ENCODE measurements at places on chromosomes 4 and X.

GRCh38 chr4:185991770-185992169, 77.2 kb upstream of the TLR3 start:
- DNase-seq: no peak

DNA sequence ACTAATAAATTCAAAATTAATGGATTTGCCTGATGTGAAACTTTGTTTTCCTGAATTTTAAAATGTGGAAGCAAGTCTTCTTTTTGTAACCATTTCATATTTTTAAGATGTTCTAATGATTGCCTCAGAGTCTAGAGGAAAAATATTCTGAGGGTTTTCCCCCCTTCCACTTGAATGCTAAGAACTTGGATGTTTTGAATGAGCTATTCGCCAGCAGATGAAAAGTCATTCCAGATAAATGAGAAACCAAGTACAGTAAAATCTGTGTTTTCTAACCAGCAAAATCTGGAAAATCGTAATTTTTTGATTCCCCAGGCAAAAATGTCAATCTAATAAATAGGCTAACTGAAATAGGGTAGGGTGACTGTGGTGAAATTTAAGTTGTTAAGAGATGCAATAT, 45.6 kb downstream of the SLIT2 start:
- no peak for DNase-seq

GRCh38 chrX:118497180-118497818, 1.7 kb downstream of the DOCK11 start:
- no peak for DNase-seq

DNA sequence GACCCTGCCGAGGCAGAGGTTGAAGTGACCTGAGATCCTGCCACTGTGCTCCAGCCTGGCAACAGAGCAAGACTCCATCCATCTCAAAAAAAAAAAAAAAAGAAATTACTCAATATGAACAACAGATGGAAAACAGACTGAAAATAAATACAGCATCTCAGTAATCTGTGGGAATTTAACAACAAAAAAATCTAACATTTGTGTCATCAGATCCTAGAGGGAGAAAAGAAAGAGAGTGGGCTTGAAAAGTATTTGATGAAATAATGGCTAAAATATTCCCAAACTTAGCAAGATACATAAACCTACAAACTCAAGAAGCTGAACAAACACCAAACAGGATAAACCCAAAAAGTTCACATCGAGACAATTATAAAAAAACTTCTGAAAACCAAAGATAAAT, 84.7 kb downstream of the CENPC start:
- no peak for DNase-seq

DNA sequence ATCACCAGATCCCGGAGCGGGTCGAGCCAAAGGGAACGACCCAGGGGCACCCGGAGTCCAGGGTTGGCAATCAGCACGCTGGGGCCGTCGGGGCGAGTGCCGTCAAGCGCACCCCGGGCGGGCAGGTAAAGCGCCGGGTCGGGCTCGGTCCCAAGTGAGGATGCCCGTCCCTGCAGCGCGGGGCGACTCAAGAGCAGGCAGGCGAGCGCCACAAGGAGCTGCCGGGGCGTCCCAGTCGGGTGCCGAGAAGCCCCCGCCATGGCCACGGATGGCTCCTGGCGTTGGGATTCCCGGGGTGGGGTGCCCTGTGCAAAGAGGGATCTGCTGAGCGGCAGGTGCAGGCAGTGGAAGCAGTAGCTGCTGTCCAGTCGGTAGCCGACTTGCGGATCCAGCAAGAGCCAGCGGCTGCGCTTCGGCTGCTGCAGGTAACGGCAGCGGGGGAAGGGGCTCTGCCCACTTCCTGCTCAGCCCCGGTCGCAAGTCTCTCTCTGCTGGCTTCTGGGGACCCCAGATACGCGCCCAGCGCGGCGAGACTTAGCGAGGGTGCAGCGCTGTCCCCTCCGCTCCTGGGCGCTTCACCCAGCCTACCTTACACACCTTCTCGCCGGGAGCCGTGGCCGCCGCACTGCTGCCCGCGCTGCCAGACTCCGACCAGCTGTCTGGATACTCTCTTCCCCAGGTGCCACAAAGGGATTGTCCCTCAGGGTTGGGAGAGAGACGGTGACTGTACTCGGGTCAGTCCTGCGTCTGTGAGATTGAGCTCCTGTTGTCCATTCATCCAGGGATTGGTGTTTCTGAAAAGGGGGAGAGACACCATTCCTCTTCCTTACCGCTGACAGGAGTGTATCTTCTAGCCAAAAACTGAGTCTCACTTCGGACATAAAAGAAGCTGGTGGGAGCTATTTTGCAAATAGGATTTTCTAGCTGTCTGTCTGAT, at the start of gene FREM3:
TSS of gene FREM3 (minus strand) at position 260 of the 937 bp plus-strand sequence. CDS start at position 260, 0 bp downstream.
- DNase-seq: no peak

DNA sequence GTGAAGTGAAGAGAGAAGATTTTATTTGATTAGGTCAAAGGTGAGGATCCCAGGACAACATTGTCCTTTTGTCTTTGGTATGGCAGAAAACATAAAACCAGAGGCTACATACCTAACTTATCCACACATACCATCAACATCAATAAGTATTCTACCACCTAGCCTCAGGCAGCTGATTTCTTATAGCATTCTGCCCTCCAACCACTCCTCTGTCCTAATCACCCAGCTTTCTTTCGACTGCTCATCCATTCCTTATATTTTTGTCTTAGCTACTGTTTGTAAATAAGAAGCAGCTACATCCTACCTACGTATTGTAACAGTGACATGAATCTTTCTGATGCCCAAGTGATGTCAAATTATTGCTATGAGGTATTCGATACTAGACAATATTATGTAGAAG, 129.4 kb downstream of the ANAPC10 start:
- no peak for DNase-seq

GRCh38 chrX:152897222-152898131, at the start of gene ZNF185:
Gene ZNF185, plus strand, starts transcription at chrX:152898067. Its CDS starts 16,423 bp downstream, at chrX:152914490.
- DNase-seq: no peak

GRCh38 chrX:19636980-19637379, 121.7 kb upstream of the MAP3K15 start:
- no peak for DNase-seq

GRCh38 chr4:153116291-153116680, 88.0 kb upstream of the TRIM2 start:
- no peak for DNase-seq

- no peak for DNase-seq
These were observed at the start of gene DOK7 for GRCh38 chr4:3462790-3463415. Gene DOK7, plus strand, starts transcription at chr4:3463306. Its CDS starts 70 bp downstream, at chr4:3463376.

DNA sequence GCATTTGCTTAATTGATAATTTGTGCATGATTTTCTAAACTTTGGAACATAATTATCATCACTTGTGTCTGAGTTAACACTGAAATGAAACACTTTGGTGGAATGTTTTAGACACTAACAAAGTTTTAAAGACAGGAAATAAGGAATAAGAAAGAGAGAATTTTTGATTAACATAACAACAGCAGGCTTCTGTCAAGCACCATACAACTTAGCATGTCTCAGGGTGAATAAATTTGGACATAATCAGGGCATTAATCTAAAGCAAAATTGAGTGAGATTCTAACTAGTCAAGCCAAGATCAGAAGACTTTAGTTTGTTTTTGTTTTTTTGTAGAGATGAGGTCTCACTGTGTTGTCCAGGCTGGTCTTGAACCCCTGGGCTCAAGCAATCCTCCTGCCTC, 28.1 kb upstream of the DUSP21 start:
- DNase-seq: no peak

DNA sequence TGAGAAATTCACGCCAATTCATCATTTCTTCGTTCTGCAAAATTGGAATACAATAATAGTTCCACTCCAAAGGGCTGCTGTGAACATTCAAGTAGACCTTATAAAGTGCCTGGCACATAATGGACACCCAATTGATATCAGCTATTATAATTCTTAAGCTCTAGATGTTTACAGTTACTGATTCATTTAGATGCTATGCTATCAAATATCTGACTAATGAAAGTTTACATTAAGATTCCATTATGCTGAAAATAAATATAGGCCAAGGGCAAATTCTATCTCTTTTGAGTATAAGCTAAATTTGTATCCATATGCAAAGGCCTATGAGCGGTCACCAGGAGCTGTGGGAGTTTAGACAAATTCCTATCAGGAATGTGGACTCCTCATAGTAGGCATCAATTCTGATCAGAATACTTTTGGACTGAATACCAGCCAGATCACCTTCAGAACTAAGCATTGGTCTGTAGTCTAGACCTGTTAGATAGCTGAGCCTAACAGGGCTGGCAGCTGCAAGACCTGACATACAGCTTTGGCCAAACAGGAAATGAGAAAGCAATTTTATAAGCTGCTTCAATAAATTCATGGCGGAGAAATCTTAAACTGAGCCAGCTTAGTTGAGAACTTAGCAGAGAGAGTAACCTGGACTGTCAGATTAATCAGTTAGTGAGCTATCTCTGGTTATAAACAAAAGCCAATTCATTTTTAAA, 384.3 kb upstream of the ACTRT1 start:
- DNase-seq: no peak

GRCh38 chr4:8219236-8219635, 20.1 kb downstream of the SH3TC1 start:
- DNase-seq: no peak

- peak; percentile 41 for DNase-seq
These were observed 92.9 kb downstream of the EGF start for GRCh38 chr4:110005461-110006056.

- no peak for DNase-seq
These were observed 9.2 kb downstream of the LRRC66 start for GRCh38 chr4:52010986-52011385.

GRCh38 chr4:113566015-113566795, 195.3 kb downstream of the CAMK2D start:
- no peak for DNase-seq

GRCh38 chr4:94934201-94934600, 176.4 kb downstream of the BMPR1B start:
- DNase-seq: no peak
